ENCODE measurements at places on chromosomes 1 and 21. TPM values are rescaled to one million over a fixed set of nuclear protein-coding genes. Genes with fewer than 3 reads are reported as not detected.

DNA sequence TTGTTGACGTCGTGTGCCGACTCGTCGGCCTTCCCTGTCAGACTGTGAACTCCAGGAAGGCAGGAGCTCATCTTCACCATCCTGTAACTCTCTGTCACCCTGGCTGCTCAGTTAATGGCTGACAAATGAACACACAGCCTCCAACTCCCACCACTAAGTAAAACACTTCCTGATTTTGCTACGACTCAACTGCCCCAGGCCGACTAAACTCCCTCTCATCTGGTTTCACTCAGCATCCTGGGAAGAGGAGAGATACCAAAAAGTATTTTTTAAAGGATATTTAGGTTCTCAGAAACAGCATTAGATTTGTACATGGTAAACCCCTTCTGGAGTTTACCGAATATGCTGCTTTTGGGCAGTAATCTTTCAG is 18.2 kb upstream of the LHX4 start:
- no peak overlapping the region for H3K27ac ChIP-seq
- H3K27me3 ChIP-seq = no peaks in the 10 kb centered on the region
- no peak overlapping the region for H3K4me3 ChIP-seq
- no peaks in the 10 kb centered on the region for H3K36me3 ChIP-seq
- no peaks in the 10 kb centered on the region for H3K4me1 ChIP-seq
- DNase-seq = no peak

DNA sequence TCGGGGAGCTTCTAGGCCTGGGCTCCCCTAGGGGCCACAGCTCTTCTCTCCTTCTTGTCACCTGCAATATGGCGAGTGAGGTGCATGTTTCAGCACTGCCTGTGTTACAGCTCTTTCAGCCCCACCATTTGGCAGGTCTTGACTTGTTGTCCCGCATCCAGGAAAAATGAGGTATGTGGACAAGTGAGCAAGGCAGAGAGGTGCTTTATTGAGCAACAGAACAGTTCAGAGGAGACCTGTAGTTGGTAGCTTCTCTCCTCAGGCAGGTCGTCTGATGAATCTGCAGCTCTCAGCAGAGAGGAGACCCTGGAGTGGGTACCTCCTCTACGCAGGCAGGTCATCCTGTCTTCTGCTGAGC is 208.2 kb upstream of the USP25 start:
- no peaks in the 10 kb centered on the region for H3K36me3 ChIP-seq
- no peak overlapping the region for H3K4me3 ChIP-seq
- no peak for DNase-seq
- H3K27me3 ChIP-seq = no peaks in the 10 kb centered on the region

OR2M3 gene
- not detected for total RNA-seq

UBXN10 gene
- not detected for total RNA-seq

ZNF326 gene
- 34.4 TPM for total RNA-seq

GRCh38 chr1:228935855-228936727 is 200.8 kb downstream of the RHOU start:
- peak; percentile 17 for DNase-seq
- no peaks in the 10 kb centered on the region for H3K36me3 ChIP-seq
- H3K4me3 ChIP-seq = no peak overlapping the region
- H3K27me3 ChIP-seq = no peaks in the 10 kb centered on the region
- no peak overlapping the region for H3K27ac ChIP-seq

DNA sequence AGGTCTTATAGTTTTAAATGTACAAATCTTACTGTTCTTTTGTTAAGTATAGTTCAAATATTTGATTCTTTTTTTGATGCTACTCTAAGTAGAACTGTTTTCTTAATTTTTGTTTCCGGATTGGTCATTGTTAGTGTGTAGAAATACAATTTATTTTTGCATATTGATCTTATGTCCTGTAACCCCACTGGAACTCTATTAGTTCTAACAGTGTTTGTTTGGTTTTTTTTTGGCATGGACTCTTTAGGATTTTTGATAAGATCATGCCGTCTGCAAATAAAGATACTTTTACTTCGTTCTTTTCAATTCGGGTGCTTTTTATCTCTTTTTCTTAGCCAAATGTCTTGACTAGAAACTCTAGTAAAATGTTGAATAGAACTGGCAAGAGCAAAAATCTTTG is 26.5 kb downstream of the GDAP2 start:
- no peak overlapping the region for H3K4me3 ChIP-seq
- H3K27me3 ChIP-seq = no peaks in the 10 kb centered on the region
- no peaks in the 10 kb centered on the region for H3K4me1 ChIP-seq

DNA sequence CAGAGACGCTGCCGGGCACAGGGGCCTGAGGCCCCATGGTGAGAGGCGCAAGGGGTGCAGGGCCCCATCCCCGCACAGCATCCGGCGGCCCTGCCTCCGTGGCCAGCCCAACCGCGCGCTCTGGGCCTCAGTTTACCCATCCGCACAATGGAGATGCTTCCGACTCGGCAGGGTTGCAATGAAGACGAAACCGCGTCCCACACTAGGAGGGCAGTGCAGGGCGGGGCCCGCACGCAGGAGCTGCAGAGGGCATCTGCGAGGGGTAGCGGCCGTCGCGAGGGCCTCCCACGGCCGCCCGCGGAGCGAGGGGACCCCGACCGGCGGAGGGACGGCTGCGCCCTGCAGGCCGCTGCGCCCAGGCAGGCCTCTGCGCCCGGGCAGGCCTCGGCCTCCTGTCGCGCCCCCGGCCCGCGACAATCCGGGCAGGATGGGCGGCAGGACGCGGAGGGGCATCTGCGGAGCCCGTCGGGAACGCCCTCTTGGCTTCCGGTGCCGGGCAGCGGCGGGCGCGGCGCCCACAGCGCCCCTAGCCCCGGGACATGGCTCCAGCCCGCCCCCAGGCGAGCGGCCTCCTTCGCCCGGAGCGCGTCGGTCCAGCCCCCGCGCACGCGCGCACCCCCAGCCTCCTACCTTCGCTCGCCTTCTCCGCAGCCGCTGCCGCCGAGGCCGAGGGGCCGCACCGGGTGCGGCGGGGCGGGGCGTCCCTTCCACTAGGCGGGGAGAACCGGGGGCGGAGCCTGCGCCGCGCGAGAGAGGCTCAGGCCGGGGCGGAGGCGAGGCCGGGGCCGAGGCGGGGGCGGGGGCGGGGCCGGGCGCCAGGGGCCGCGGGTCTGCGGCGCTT is 15.3 kb downstream of the RNU1-1 start:
- no peaks in the 10 kb centered on the region for H3K27me3 ChIP-seq
- H3K27ac ChIP-seq = peak overlapping the region; percentile 56
- peak overlapping the region; percentile 83 for H3K4me3 ChIP-seq
- no peaks in the 10 kb centered on the region for H3K4me1 ChIP-seq

GUCA2A gene
- 0.76 TPM for total RNA-seq

- H3K27ac ChIP-seq = no peak overlapping the region
- H3K36me3 ChIP-seq = no peaks in the 10 kb centered on the region
- no peak for DNase-seq
Observed at GRCh38 chr1:2894381-2895041, 93.0 kb upstream of the TTC34 start.

GRCh38 chr1:7519181-7519860 is 251.8 kb upstream of the VAMP3 start:
- no peak for DNase-seq
- no peak overlapping the region for H3K27ac ChIP-seq
- H3K36me3 ChIP-seq = no peaks in the 10 kb centered on the region
- H3K27me3 ChIP-seq = no peaks in the 10 kb centered on the region

GRCh38 chr1:46218443-46218842 is 15.3 kb downstream of the LURAP1 start:
- no peaks in the 10 kb centered on the region for H3K36me3 ChIP-seq
- no peak for DNase-seq
- H3K27ac ChIP-seq = no peak overlapping the region
- H3K4me3 ChIP-seq = no peak overlapping the region
- no peaks in the 10 kb centered on the region for H3K4me1 ChIP-seq

DNA sequence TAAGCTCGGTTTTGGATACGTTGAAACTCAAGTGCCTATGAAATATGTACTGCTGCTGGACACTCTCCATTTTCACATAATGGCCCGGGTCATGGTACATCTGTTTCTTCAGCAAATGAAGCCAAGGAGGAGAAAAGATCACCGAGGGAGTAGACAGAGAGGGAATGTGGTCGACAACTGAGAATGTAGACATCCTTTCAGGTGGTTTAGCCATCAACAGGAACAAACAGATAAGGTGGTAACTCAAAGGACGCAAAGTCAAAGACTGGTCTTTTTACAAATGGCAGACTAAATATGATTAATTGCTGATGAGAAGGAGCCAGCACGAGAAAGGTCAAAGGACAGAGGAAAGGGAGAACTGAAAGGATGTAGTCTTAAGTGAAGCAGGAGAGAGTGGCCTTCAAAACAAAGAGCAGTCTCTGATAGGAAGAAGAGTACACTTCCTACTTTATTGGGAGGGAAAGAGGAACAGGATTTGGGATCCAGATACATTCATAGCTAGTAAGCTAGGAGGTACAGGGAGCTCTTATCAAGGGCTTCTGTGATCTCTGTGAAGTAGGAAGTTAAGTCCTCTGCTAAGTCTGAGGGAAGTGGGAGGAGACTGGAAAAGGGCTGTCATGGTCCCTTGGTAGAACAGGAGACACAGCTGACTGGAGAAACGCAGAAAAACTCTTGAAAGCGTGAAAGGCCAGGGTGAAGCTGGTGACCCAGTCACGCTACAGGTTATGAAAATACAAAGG is 28.3 kb downstream of the NUP133 start:
- no peak overlapping the region for H3K27ac ChIP-seq
- no peaks in the 10 kb centered on the region for H3K27me3 ChIP-seq
- peaks cover 16% of the 10 kb centered on the region for H3K36me3 ChIP-seq
- no peaks in the 10 kb centered on the region for H3K4me1 ChIP-seq
- H3K4me3 ChIP-seq = no peak overlapping the region

POU3F1 gene
- total RNA-seq = not detected

GRCh38 chr1:54266908-54267307 is 66.9 kb downstream of the MRPL37 start:
- no peaks in the 10 kb centered on the region for H3K4me1 ChIP-seq
- peaks cover 8% of the 10 kb centered on the region for H3K36me3 ChIP-seq
- H3K27me3 ChIP-seq = no peaks in the 10 kb centered on the region
- H3K4me3 ChIP-seq = no peak overlapping the region
- DNase-seq = no peak
- no peak overlapping the region for H3K27ac ChIP-seq

DNA sequence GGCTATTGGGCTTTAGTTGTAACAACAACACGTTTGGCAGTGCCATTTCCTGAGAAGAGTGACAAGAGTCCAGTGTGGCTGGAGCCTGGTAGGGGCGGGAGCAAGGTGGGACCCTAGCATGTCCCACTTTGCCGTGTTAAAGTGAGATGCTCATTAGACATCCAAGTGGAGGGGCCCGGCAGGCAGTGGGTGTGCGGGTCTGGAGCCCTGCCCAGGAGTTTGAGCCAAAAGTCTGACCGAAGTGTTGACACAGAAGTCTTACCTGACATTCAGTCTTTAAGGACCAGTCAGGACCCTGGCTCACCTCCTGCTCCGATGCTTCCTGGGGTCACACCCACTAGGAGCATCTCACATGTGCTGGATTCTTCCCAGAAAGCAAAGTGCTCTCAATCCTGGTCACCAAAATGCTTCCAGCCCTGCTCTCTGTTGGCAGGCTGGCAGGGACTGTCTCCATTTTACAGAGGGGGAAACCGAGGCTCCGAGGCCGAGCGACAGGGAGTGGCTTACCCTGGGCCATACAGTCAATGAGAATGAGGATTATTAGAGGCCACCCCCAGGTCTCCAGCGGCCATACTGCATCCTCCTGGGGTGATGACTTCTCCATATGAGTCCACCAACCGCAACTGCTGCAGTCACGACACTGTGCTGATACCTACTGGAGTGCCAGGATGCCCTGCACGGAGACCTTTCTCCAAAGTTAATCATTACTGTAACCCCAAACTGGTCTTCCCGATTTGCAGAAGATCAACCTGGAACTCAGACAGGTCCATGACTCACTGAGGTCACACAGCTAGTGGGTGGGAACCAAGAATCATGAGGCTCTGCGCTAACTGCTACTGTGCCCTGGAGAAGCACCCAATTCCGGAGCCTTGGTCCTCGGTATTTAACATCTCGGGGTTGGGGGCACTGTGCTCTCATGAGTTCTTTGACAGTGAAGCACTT is 112.7 kb downstream of the PRDM2 start:
- no peak overlapping the region for H3K4me3 ChIP-seq
- no peak overlapping the region for H3K27ac ChIP-seq
- no peaks in the 10 kb centered on the region for H3K27me3 ChIP-seq
- no peak for DNase-seq

DNA sequence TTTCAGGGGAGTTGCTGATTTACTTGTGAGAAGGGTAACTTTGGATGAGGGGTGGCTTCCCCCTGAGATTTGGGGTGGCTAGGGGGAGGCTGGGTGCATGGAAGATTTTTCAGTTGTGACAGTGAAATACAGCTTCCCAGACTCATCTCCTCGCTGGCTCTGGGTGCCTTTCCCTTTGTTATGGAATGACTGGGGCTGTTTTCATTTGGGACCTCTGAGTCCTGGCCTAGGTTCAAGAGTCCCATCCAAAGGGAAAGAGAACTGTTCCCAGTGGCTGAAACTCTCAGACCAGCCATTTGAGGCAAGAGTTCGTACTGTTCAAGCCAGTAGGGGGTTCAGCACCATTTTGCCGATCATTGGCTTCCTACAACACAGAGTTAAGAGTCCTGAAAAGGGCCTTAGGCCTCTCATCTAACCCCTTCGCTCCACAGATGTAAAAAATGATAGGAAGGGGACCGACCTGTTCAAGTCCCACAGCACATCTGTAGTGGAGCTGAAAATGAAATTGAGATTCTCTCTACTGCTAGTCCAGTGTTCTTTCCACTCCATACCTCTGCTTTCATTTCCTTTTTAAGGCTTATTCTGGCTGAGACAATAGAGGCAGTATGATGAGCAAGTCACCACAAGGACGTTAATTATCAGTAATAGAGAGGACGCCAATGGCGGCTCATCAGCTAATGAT is 958 bp downstream of the DDR2 start:
- no peak overlapping the region for H3K4me3 ChIP-seq
- no peaks in the 10 kb centered on the region for H3K4me1 ChIP-seq
- no peak for DNase-seq
- H3K27ac ChIP-seq = no peak overlapping the region
- H3K27me3 ChIP-seq = no peaks in the 10 kb centered on the region
- H3K36me3 ChIP-seq = no peaks in the 10 kb centered on the region

- DNase-seq = no peak
- no peaks in the 10 kb centered on the region for H3K27me3 ChIP-seq
- no peak overlapping the region for H3K27ac ChIP-seq
- no peaks in the 10 kb centered on the region for H3K4me1 ChIP-seq
- no peaks in the 10 kb centered on the region for H3K36me3 ChIP-seq
Observed at GRCh38 chr1:6885426-6885825, 100.2 kb downstream of the CAMTA1 start.

GRCh38 chr1:51622455-51622913 is 5.6 kb downstream of the OSBPL9 start:
- H3K27me3 ChIP-seq = no peaks in the 10 kb centered on the region
- H3K36me3 ChIP-seq = no peaks in the 10 kb centered on the region
- H3K4me1 ChIP-seq = peaks cover 9% of the 10 kb centered on the region
- no peak for DNase-seq

NLRP3 gene
- total RNA-seq = 4.6 TPM

S100A7A gene
- total RNA-seq = not detected

DNA sequence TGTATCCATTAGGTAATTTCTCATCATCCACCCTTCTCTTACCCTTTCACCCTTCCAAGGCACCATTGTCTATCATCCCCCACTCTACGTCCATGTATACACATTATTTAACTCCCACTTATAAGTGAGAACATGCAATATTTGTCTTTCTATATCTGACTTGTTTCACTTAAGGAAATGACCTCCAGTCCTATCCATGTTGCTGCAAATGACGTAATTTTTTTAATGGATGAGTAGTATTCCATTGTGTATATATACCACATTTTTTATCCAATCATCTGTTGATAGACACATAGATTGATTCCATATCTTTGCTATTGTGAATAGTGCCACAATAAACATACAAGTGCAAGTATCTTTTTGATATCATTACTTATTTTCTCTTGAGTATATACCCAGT is 322.9 kb upstream of the CXADR start:
- no peak for DNase-seq
- no peaks in the 10 kb centered on the region for H3K4me1 ChIP-seq
- H3K27me3 ChIP-seq = no peaks in the 10 kb centered on the region
- no peaks in the 10 kb centered on the region for H3K36me3 ChIP-seq

All from naive thymus-derived CD4-positive, alpha-beta T cell (primary cell).